ENCODE measurements at places on chromosomes 7 and 10.

DNA sequence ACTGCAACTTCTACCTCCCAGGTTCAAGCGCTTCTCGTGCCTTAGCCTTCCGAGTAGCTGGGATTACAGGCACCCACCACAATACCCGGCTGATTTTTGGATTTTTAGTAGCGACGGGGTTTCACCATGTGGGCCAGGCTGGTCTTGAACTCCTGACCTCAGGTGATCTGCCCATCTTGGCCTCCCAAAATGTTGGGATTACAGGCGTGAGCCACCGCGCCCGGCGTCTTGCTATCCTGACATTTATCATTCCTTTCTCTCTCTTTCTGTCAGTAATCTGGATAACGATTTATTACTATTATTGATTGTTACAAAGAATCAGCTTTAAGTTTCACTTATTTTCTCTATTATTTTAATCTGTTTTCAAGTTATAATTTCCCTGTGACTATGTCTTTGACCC lies 548.4 kb downstream of the CNTNAP2 start:
- no peak for DNase-seq

GRCh38 chr7:101743995-101744360 lies 73.4 kb upstream of the CUX1 start:
- DNase-seq, result no peak

- peak; percentile 57 for DNase-seq
Observed at GRCh38 chr10:17206210-17206709, 4.8 kb upstream of the TRDMT1 start.

DNA sequence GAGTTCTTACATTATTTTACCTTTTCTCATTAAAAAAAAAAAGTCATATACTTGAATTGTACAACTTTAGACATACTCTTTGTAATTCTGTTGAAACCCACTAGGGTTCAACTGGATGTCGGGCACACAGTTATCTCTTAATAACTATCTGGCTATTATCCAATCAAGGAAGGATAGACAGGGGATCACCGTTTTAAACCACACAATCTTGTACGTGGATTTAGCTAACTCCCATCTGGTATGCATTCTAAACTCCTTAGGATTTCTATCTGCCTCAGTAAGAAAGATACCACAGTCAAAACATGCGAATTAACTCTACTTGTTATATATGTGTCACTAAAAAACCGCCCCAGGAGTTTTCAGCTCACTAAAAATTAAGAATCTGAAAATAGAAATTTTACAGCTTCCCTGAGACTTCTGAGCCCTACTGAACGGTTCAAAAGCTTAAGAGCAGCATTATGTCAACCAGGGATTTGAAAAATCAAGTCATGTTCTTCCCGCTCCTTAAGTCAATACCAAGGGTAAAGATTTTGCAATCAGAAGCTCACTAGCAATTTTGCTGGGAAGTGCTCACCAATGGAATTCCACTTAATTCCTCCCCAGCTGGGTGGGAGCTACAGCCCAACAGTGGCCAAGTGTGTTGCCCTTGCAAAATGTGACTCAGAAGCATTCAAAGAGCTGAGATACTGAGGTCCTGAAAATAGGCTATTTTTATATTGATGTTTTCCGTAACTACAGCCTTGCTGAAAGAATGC lies 267.0 kb downstream of the FRMD4A start:
- peak; percentile 84 for DNase-seq

DNA sequence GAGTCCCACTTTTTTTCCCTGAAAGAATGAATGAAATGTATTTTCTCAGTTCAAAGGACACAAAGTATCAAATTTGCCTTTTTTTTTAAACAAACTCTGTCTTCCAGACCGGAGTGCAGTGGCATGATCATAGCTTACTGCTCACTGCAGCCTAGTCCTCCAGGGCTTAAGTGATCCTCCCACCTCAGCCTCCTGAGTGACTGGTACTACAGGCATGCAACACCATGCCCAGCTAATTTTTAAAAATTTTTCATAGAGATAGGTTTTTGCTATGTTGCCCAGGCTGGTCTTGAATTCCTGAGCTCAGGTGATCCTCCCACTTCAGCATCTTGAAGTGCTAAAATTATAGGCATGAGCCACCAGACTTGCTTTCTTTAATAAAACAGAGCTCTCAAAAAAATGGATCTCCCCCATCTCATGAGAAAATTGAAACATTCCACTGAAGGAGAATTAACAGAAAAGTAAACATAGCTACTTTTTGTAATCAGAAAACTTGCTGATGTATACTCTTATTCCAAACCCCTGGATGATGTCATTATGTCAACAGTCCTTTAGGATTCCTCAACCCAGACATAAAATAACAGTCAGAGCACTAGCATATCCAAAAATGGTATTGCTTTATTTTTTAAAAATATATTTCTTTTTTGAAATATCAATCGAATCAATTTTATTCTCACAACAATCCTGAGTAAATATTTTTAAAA lies 12.3 kb upstream of the TRDMT1 start:
- DNase-seq, result no peak

DNA sequence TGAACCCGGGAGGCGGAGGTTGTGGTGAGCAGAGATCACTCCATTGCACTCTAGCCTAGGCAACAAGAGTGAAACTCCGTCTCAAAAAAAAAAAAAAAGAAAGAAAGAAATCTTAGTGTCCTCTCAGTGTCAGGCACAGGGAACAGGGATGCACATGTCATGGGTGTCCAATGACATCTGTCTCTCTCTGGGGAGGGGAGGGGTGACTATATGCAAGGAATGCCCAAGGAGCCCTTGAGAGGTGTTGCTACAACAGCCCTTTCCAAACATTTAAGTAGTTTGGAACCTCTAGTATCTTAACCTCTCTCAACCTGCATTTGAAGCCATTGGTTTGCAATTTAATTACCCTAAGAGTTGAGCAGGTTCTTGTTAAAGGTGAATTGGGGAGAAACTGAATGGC lies 28.9 kb downstream of the PDLIM1 start:
- no peak for DNase-seq

DNA sequence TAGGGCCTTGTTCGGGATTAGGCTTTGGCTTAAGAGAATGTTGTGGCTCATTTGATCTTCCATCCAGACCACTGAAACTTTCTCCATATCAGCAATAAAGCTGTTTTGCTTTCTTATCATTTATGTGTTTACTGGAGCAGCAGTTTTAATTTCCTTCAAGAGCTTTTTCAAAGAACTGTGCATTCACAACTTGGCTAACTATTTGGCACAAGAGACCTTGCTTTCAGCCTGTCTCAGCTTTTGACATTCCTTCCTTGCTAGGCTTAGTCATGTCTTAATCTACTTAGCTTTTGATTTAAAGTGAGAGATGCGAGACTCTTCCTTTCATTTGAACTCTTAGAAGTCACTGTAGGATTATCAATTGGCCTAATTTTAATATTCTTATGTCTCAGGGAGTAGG lies 19.1 kb upstream of the AKR1B1 start:
- no peak for DNase-seq

DNA sequence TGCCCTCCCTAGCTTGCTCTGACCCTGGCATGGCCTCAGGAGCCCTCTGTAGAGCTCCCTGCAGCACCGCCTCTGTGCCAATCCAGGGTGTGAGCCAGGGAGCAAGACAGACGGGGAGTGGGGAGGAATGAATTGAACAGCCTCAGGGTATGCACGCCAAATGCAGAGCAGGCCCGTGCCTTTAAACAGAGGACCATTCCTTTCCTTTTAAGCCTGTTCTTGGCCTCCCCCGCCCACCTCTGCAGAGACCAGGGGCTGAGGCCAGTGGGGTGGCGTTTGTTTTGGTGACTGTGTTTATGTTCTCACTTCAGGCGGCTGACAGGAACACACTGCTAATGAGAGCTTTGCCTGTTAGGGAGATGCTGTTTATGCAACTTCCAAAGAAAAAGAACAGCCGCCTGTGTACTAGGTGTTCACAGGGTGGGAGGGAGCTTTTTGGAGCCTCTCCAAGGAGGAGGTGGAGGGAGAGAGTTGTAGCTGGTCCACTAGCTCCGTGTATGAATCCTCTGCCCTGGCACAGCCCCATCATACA lies 528.1 kb upstream of the DPP6 start:
- no peak for DNase-seq

- DNase-seq, result no peak
Observed at GRCh38 chr10:127358337-127358736, 161.9 kb upstream of the INSYN2A start.

DNA sequence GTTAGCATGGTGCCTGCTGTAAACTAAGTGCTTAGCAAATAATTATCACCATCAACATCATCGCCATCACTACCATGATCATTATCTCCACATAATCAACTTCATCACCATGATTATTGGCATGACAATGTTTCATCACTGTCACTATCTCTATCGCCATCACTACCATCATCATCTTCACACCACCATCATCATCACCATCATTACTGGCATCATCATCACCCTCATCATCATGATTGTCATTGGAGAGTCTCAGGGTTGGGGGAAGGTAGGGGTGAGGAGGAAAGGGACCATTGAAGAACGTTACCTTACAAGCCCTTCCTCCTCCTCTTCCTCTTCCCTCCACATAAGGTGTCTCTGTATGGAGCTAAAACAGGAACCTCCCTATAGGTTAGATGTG lies 54.9 kb upstream of the GPR26 start:
- no peak for DNase-seq

GRCh38 chr10:69494626-69495558 lies 43.6 kb downstream of the TSPAN15 start:
- no peak for DNase-seq

DNA sequence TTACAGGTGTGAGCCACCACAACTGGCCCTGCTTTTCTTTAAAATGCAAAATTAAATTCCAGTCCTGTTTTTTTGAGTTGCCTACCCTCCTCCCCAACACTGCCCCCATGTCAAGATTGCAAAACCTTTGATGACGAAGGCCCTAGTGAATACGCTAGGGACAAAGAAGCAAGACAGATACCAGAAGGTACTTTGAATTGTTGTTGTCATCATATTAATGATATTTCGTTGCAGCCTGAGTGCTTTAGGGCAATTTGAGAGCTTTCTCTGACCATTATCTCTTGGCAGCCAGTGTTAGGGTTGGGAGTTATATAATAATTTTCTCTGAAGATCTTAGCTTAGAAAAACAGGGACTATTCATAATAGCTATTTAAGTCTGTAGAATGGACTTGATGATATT lies 7.1 kb downstream of the CCSER2 start:
- DNase-seq, result no peak

GRCh38 chr10:123402656-123403055 lies 248.5 kb downstream of the BUB3 start:
- no peak for DNase-seq

DNA sequence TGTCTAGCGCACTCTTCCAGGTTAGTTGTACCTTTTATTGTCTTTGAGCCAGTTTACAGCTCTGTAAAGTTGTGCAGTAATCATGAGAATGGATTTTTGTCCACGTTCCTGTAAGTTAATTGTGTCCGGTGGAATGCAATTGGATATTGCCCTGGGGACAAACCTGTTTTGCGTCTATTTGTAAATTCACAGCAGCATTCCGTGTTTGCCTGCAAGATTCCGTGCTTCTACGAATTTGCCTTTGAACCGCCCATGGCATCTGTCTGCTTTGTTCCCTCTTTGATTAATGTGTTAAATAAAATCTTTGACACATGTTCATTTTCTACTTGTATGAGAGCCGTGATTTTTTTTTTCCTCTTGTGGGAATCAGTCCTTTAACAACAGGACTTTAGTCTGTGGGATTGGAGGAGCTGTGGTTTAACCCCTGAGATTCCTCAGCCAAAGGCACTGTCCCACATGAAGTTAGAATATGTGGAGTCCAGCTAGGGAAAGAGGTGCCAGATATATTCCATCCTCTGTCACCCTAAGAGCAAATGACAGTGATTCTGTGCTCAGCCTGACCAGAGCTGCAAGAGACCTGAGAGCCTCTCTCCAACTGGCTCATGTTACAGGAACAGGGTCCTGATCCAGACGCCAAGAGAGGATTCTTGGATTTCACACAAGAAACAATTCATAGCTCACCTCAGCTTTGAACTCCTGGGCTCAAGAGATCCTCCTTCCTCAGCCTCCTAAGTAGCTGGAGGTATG lies 126.3 kb downstream of the COL26A1 start:
- no peak for DNase-seq

DNA sequence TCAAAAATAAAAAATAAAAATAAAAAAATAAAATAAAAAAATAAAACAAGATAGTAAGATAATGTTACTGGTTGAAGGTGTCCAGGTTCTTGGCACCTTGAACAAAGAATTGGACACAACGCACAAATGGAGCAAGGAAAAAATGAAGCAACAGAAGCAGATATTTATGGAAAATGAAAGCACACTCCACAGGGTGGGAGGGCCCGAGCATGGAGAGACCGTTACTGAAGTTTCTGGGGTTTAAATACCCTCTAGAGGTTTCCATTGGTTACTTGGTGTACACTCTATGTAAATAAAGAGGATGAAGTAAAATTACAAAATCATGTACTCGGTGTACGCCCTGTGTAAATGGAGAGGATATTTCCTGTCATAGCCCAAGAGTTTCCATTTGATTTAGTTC lies 15.7 kb upstream of the PFKP start:
- DNase-seq, result no peak

DNA sequence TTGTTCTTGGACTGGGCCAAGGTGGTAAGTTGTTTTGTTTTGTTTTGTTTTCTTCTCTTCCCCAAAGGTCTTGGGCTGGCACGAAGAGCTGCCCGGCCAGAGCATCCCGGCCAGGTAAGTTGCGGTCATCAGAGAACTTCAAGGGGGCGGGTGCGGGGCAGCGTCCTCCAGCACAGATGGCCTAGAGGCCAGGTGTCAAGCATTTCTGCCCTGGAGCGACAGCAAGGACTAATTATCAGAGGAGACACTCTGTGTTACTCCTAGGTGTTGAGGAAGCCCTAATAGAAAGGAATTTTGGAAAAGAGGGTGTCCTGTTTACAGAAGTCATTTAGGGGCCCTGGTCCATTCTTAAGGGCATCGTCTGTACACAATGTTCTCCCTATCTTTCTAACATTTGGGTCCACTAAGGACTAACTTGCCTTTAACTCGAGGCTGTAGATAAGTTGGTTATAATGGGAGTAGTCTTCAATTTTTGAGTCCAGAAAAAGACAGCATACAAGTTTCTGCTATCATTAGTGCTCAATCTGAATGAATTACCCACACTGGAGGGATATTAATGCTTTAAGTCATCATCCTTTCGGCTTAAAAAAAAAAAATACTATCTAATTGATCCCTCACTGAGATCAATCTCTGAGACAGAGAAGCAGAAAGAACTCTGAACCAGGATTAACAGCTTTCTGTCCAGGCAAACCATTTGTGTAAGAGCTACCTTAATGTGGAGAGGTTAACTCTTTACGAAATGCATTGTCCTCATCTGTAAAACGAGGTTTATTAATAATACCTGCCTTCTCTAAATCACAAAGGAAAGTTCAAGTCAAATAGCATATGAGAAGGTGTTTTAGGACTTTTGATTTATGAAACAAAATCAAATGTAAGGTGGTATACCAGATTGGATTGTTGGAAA lies 1.5 kb downstream of the ITGB8 start:
- DNase-seq, result no peak

DNA sequence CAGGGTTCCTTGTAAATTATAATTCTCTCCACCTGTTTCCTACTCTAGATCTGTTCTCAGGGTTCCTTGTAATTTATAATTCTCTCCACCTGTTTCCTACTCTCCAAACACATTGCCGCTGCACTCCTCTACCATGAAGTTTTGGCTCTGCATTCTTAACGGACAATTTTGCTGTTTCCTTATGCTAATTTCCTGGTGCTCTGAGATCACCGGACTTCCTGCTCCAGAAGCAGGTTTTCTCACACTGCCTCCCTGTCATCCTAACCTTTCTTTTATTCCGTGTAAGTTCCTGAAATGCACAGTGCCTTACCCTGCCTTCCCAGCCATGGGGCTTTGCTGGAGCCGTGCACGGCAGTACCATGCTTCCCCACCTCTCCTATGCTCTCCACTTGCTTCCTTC lies 256.8 kb downstream of the PLXNA4 start:
- no peak for DNase-seq

- DNase-seq, result no peak
Observed at GRCh38 chr7:85567983-85568382, 381.1 kb upstream of the SEMA3D start.

- no peak for DNase-seq
Observed at GRCh38 chr10:113093188-113094113, 143.4 kb downstream of the TCF7L2 start.

All from AG20443 (cell line).